ENCODE measurements at places on chromosomes 11 and 22.

DNA sequence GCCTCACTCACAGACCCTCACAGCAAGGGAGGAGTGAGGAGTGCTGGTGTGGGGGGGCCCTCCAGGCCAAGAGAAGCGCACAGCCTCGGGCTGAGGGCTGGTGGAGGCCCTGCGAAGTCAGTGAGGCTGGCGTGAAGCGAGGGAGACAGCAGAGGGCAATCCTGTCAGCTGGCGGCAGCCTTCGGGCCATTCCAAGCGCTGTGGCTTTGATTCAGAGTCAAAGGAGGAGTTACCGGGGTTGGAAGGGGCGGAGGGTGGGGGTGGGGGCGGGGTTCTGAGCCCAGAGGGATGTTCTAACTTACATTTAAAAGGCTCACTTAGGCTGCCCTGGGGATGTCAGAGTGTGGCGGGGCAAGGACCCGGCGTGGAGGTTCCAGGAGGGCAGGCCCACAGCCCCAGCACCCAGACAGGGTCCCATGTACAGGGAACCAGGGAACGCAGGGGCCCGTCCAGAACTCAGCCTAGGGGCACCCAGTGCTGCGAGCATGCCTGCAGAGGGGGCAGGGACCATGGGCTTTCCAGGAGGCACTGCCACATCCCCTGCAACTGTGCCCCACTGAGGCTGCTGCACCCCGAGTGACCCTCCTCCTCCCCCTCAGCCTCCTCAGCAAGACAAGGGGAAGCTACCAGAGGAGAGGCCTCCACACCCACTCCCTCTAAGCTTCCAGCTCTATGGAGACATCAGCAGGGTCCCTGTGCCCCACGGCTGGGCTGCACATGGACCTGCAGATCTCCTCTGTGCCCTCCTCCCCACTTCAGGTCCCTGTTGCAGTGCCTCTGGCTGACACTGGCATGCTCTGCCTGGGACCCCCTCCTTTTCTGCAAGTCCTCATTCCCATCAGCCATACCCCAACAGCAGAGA lies 39.7 kb upstream of the TTLL12 start:
- DNase-seq = no peak

DNA sequence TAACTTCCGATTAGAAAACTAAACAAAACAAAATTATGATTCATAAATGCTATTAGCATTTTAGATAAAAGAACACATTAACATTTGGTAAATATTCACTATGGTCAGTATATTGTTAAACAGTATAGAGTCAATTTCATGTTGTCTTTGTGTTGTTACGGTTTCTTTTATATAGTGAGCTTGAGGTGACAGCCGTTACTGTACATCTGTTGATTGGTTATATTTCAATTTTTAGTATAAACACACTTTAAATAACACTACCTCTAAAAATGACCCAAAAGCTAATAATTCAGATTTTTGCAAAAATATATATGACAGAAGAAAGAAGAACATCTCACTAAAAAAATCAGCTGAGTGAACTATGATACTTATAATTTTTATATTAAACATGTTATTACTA lies 249.0 kb upstream of the LUZP2 start:
- DNase-seq = no peak

DNA sequence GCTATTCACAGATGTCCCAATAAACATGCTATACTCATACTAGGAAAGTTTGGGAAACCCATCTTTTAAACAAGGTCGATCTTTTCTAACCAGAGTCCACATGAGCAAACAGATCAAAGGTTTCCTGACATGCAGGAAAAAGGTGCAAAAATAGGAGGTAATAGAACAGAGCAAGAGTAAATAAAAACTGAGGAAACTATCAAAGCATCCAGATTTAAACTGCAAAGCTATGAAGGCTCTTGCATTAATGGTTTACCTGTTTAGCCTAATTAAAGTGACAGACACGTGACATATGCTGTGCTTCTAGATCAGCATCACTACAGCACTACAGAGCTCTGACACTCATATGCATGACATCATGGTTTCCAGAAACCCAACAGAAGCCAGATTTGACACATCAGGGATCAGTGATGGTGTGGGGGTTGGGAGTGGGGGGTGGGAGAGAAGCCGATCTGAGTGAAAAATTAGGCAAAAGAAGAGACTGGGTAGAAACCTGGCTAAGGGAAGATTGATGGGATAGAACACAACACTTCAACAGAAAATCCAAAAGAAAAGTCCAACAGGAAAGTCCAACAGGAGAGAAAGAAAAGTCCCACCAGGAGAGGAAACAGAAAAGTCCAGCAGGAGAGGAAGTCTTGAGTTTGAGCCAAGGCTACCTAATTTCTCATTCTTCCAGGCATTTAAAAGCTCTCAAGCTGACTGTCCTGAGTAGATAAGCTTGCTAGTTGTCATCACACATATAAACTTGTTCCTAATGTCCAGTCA lies 262.3 kb downstream of the SOX6 start:
- no peak for DNase-seq

- peak; percentile 69 for DNase-seq
Observed at GRCh38 chr11:57667117-57667735, 688 bp upstream of the ZDHHC5 start.

DNA sequence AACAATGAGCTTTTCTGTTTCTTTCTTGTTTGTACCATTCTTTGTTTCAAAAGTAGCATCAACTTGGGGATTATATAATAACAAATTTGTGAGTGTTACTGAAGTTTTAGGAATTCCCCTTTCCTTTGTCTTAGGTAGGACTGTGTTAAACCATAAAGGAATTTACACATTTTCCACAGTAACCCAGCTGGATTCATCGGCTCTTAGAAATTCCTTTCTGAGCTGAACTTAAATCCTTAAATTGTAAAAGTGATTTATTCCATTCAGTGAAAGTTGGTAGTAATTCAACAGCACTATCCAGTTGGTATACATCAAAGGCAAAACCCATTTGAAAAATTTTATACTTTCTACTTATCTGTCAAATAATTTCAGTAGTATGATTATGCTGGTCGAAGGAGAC lies 11.8 kb downstream of the EMSY start:
- no peak for DNase-seq

- no peak for DNase-seq
Observed at GRCh38 chr11:19597206-19597605, 115.4 kb upstream of the NAV2 start.

DNA sequence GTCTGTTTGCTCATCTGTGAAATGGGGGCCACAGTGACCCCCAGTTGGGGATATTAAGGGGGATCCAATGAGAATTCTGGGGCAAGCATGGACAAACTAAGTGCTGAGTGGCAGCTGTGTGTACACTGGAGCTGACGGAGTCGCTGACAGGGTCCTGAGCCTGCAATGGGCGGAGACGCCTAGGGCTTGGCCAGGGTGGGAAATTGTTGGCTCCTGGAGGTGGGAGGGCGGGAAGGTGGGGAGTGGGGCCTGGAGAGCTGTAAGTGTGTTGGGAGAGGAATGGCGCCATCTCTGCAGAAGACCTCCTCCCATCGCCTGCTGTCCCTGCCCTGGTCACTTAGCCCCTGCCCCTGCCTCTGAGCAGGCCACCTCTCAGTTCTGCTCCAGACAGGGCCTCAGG lies 7.3 kb downstream of the CACNA1I start:
- DNase-seq = no peak
